ENCODE measurements at places on chromosomes 7 and 10.

DNA sequence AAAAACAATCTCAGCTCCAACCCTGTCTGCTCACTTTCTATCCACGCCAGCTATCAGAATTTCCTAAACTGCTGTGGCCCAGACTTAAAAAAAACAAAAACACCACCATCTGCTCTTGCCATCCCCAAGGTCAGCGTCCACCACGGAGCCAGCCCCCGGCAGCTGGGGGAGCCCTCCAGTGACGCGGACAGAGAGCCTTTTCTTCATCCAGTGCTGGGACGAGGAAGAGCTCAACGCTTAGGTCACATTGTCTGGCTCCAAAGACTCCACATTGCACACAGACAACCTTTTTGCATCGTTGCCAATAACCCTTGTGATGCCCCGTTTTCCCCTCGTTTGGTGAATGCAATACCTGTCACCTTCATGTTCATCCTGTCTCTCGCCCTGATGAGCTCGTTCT is 67.4 kb upstream of the GNA12 start:
- DNase-seq: no peak

DNA sequence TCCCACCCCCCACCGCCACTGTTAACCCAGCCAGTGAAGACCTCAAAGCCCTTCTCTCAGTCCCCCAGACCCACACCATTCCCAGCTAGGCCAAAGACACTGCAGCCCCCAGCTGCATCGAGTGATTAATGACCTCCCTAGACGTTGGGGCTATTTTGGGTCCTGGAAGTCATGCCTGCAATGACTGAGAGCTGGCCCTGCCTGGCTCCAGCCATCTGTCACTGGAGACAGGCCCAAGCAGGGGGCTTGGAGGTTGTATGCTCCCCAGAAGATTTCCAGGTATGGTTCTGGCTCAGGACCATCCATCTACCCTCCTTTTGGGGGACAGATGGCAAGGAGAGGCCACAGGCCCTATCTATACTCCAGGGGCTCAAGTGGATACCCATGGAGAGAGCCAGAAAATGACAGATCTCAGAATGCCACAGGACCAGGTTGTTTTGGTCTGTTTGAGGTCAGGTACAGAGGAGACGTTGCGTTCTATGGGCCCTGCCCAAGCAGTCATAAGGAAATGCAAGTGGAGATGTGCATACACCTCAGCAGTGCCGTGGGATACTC is 5.1 kb downstream of the KCNIP2 start:
- no peak for DNase-seq

DNA sequence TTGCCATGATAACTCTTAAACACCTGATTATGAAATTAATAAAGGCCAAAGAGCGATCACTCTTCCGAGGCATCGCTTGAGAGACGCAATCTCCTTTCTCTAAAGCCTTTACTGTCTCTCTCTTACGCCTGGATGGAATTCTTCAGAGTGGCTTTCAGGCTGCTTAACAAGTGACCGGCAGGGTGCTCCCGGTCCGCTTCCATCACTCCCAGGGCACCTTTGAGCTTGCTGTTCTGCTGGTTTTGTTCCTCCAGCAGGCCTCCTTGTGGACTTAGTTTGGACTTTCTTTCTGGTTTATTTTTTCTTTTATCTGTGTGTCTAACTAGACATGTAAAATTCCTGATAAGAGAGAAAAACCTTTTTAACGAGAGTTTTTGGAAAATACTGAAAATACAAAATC is 60.9 kb downstream of the MRPL32 start:
- no peak for DNase-seq

DNA sequence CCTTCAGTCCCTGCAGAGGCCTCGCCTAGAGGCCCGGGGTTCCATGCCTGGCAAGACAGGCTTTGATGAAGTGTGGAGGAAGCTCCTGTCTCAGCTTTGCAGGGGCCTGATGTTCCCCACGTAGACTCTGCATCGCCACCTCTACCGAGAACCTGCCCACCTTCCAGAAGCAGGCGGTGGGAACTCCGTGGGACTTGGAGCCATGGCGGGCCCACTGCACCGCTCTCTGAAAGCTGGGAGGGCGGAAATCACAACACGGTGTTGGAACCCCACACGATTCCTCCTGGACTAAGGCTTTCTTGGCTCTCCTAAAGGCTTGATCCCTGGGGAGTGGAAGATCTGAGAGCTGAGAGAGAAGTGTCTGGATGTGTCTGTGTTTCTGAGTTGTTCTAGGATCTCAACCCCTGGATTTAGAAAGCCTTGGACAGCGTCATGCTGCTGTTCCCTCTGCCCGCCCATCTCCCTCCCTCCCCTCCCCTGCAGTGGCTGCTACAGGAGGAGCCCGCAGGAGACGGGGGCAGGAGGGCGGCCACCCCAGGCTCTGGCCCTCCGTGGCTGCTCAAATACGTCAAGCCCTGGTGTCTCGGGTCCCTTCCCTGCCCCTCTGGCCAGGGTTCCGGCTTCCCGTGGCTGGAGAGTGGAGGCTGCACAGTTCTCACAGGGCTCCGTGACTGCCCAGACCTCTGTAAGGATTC is 79.7 kb downstream of the VIPR2 start:
- no peak for DNase-seq

DNA sequence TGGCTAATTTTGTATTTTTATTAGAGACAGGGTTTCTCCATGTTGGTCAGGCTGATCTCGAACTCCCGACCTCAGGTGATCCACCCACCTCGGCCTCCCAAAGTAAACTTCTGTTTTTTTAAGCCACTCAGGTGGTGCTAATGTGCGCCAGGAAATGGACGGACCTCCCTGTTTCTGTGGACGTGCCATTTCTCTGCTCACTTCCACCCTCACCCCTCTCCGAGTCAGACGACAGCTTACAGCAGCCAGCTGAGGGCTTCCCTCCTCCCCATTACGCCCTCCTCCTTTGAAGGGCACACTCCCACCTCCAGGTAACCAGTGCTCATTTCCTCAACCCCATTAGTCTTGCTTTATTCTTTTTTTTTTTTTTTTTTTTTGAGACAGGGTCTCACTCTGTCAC is 41.7 kb upstream of the EZH2 start:
- no peak for DNase-seq

DNA sequence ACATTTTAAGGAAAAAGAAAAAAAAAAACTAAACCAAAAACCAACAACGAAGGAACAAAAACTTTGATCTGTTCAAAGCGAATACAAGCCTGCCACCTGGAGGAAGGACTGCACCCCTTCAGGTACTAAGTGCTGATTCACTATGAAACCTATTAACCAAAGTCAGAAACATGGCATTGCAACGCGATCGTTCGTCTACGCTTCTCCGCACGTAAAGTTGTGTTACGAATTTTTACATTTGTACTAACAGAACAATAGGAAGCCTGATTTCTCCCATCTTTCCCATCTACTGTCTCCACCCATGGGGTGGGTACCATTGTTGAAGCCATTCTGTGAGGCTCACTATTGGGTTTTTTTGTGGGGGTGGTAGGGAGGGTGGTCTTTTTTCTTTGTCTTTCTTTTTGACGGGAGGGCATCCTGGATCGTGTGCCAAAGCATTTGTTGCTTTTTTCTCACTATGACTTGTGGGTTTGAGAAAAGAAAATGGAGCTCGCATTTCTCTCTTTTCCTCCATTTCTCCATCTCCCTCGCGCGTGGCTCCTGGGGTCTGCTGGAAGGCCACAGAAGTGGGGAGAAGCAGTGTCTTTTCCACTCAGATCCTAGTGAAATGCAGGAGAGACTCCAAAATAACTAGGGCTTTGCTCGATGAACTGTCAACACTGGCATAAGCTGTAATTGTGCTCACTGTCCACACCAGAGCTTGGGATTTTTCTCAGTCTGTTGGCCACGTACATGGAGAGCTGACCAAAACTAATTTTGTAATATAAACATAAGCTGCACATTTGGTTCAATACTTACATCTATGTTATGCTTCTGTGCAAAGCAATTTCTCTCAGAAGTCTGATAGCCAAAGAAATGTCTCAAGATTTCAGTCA is 100.9 kb upstream of the YAE1 start:
- DNase-seq: no peak

GRCh38 chr7:67738958-67739357 is 742.3 kb downstream of the TYW1 start:
- no peak for DNase-seq

DNA sequence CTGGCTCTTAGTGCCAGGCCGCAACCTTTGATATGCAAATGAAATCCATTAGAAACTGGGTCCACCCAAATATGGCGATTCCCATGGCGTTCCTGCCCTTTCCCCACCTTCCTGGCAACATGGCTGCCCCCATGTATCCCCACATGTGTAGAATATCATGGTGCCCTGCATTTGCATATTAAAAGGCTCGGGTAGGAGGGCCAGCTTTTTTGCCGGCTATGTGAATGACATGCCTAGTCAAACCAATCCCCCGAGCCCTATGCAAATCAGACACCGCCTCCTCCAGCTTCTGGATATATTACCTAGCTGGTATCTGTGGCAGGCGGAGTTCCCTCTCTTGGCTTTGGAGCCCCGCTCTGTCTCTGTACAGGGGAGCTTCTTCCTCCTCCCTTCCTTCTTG is 18.3 kb downstream of the MMS19 start:
- no peak for DNase-seq

- DNase-seq: no peak
Observed at GRCh38 chr7:107854989-107855388, 36.0 kb upstream of the DLD start.

- no peak for DNase-seq
Observed at GRCh38 chr7:343227-343822, 53.4 kb downstream of the FOXL3 start.

- no peak for DNase-seq
Observed at GRCh38 chr10:89263091-89263490, 11.5 kb upstream of the LIPA start.

GRCh38 chr7:47380325-47381133 is 201.4 kb downstream of the TNS3 start:
- no peak for DNase-seq

GRCh38 chr7:16661924-16662323 is 15.9 kb downstream of the BZW2 start:
- no peak for DNase-seq

DNA sequence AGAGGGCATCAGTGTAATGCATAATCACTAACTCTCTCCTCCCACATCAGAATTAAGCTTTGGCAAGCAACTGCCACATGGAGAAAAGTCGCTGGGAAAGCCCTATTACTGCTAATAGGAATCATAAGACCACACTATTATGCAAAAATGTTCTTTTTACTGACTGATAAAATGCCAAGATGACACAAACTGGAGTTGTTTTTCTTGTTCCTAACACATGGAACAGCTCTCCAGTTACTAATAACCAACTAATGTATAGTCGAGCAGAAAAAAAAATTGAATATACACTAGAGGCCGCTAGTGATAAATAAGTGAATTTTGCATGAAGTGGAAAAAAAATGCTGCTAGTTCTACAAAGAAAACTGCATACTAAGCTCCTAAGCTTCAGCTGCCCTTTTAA is 165.6 kb downstream of the TPK1 start:
- no peak for DNase-seq

DNA sequence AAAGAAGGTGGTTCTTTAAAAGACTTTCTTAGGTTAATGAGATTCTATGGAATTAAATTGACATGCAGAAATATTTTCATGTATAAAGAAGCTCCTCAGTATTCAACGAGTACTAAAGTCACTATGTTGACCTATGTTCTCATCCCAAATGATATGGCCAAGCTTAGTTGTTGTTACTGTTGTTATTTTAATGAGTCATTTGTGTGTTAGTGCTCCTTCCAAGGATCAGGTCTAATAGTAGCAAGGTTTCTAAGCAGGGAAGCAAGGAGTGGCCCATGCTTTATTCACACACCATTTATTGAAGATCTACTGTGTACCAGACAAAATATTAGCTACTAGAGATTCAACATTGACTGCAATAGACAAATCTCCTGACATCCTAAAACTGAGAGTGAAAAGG is 41.9 kb downstream of the LRRN3 start:
- no peak for DNase-seq

DNA sequence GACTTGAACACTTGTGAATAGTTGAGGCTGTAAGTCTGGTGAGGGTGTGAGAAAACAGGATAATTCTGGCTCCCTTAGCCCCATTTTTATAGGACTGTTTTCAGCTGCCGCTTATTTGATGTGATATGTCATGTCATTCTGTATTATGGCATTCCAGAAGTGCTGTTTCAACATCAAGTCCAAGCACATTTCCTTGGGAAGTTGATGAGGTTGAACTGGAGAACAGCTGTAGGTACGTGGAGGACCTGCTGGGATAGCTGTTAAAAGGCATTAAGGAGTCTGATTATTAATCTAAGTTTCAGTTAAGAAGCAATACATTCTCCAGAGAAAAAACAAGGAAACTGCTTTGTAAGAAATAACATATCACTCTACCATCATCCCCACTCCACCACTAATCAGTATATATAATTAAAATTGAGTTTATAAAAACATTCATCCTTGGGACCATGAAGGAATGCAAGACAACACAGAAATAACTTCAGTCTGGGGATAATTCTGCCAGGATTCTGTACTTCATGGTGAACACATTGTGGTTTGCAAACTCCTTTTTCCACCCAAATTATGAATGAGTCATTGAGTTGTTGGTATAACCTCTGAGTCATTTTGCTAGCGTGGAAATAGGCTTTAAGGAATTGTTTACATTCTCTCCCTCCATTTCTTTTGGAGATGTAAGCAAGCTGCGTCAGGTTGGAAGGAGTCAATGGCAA is 39.9 kb upstream of the TMEM229A start:
- DNase-seq: no peak

DNA sequence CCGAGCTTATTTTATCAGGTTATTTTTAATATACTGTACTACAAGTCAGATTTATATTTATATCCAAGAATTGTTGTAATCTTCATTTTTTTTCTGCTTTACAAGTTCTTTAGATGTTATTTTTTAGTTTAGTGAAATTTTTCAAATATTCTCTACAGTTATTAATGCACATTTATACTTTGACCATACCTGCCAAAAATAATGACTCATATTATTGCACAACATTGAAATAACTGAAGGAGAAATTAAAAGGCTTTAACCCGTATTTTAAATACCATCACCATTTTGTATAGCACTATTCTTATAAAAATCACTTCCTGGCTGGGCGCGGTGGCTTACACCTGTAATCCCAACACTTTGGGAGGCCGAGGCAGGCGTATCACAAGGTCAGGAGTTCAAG is 278.5 kb downstream of the BICC1 start:
- no peak for DNase-seq

DNA sequence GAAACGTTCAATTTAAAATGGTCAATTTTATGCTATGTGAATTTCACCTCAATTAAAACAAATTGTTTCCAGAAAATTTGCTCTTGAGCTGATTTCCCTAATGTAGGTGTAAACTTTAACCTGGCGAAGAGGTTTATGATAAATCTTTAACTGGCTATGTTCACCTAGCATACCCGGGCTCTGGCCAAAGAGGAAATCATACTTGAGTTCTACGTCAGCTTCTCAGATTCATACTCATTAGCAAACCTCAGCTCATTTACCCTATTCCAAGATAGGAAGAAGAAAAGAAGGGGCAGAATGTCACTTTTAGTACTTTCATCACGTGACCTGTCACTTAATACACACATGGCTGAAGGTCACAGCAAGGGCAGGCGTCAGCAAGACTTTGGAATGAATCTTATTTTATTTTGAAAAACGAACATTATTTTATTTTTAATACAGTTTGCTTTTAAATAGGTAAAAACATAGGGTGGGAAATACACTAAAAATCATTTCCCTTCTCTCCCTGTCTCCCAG is 97.0 kb downstream of the ABLIM1 start:
- DNase-seq: no peak
